ENCODE measurements at places on chromosomes 16 and 17.

- no peak for DNase-seq
Observed at GRCh38 chr16:57430955-57431354, 16.2 kb downstream of the CIAPIN1 start.

- no peak for DNase-seq
Observed at GRCh38 chr17:61402073-61402541, 2.5 kb downstream of the TBX2 start.

DNA sequence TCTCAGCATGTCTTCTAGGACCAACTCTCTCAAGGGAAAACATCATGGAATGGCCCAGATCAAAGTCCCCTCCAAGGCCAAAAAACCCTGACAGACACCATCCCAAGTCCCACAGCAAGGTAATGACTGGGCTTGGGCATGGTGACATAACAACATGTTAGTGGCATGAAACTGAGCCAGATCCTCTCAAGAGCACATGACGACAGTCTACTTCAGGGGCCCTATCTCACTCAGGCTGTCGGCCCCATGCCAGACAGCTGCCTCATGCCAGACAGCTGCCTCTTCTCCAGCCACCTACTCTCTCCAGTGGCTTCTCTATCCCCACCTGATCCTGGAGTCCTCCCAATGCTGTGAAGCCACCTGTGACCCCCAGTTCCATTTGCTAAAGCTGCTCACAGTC is 18.4 kb downstream of the HSD11B2 start:
- DNase-seq, result no peak

DNA sequence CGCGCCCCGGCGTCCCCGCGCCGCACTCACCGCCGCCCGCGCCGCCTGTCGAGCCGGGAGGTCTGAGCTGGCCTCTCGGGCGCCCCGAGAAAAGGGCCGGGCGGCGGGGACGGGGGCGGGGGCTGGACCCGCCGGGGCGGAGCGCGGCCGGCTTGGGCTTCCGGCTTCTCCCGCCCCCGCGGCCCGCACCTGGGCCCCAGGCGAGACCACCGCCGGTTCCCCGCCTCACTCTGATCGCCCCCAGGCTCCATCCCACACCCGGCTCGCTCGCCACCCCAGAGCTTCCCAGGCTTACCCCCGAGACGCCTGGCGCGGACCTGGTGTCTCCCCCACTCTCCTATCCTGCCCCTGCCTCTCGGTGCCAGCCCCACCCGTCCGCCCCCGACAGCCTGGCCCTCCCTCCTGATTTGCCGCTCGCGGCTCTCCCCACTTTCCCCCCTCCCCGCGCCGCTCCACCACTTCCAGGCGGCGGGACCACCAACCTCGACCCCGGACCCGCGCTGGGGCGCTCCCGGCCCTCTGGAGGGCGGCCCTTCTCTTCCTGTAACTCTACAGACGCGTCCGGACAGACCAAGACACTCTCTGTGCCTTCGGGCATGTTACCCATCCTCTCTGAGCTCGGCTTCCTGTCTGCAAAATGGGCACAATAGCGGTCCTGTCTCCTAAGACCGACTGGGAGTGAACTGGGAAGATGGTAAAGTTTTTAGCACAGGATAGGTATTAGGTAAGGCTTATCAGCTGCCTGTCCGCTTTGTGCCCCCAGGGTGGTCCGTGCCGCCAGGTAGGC is at the start of gene LITAF:
TSS of gene LITAF (minus strand) at position 64 of the 787 bp plus-strand sequence. CDS start 30,189 bp downstream, outside the sequence.
- peak; percentile 61 for DNase-seq

DNA sequence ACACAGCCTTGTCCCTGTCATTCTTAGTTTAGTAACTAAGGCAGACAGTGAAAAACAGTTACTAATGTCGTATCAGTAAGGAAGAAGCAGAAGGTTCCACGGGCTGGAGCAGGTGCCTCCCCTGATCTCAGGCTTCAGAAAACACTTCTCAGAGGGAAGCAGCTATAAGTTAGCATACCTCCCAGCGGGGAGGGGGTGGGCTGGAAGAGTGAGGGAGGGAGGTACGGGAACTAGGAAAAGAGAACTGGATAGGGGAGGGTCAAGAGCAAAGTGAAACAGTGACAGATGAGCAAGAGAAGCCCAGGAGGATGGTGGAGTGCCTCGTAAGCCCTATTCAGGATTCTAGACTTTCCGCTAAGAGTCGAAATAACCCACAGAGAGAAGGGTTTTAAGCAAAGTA is 186.3 kb upstream of the XYLT1 start:
- DNase-seq, result no peak

GRCh38 chr16:75227361-75228142 is 8.8 kb downstream of the CTRB1 start:
- no peak for DNase-seq

DNA sequence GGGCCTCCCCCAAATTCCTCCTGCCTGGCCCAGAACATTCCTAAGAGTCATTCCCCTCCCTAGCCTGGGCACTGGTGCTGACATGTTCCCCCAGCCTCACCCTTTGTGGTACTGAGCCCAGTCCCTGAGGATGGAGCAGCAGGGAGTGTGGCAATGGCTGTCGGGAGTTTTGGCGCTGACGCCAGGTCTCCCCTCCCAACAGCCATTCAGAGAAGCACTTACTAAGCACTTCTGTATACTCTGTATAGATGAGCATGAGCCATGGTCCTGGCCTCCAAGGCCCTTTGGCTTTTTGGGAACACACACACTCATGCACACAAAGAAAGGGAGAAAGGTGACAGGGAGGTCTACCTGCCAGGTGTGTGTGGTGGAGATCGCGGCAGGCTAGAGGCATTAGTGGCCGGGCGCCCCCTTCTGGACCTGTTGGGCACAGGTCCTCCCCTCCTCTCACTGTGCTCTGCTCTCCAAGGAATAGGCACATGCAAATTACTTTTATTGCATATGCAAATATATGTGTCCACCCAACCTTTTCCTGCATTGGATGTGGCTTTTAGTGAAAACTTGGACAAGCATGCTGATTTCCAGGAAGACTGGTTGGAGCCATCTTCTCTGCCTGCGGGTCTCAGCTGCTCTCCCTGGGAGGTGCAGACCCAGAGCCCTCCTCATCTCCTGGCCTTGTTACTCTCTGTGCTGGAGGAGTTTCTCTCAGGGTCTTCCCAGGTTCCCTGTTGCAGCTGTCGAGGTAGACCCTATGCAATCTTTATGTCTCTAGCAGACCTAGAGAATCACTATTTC is 17.4 kb upstream of the C17orf107 start:
- peak; percentile 47 for DNase-seq

- DNase-seq, result no peak
Observed at GRCh38 chr17:29628644-29629043, 5.9 kb upstream of the CORO6 start.

GRCh38 chr16:88769617-88770460 is 15.2 kb downstream of the PIEZO1 start:
- DNase-seq, result no peak

DNA sequence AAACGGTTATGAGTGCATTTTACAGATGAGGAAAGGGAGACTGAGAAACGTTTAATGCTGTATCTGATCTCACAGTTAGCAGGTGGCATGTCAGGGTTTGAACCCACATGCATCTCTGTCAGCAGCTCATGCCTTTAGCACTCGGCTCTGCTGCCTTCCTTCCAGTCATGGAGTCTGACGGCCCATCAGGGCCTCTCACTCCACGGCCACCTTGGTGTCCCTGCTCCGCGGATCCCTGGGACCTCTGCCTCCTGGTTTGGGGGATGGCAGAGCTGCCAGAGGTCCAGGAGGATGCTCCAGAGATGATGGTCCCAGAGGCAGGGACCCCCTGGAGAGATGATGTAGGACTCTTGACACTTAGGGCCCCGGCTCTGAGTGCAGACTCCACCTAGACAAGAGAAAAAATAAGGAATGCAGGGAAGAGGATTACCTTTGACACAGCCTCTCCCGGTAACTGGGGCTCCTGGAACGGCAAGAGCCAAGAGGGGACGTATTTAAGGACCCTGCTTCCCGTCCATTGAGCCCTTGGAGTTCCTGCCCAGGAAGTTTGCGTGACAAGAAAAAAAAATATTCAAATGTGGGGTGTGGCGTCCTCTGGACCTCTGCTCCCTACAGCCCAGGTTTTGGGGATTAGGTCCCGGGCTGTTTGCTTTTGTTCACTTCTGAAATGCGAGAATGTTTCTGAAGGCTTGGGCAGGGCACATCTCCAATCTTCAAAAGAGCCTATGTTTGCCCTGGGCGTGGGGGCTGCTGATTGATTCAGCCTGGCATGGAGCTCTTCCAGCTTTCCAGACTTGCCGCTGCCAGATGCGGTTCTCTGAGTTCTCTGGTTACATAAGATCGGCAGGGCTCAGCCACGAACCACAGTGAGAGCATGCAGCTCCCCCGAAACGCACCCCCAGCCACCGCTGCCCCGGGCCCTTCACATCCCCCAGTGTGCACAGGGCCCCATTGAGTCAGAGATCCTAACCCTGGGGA is at the start of gene ALDH3A1:
TSS of gene ALDH3A1 (minus strand) at position 470 of the 978 bp plus-strand sequence. CDS start 3,169 bp downstream, outside the sequence.
- no peak for DNase-seq

- peak; percentile 39 for DNase-seq
Observed at GRCh38 chr17:32495359-32496231, 8.8 kb downstream of the CDK5R1 start.

GRCh38 chr17:47949946-47950345 is 7.7 kb downstream of the PRR15L start:
- peak; percentile 4 for DNase-seq

DNA sequence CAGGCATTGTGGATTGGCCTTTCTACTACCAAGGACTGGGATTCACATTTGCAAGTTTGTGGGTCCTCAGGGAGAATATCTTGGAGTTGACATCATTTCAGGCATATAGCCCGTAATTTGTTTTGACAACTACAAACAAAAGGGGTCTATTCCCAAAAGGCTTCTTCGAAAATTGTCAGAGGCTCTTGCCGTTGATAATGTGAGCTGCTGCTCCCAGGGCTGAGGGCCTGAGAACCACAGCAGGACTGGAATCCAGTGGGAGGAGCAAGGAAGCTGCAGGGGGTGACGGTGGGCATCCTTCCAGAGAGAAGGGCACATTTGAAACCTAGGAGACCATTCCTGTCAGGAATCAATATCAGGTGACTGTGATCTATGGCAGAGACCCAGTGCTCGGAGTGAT is 761.6 kb upstream of the RBFOX1 start:
- no peak for DNase-seq

- no peak for DNase-seq
Observed at GRCh38 chr16:85989863-85990643, 91.1 kb downstream of the IRF8 start.

DNA sequence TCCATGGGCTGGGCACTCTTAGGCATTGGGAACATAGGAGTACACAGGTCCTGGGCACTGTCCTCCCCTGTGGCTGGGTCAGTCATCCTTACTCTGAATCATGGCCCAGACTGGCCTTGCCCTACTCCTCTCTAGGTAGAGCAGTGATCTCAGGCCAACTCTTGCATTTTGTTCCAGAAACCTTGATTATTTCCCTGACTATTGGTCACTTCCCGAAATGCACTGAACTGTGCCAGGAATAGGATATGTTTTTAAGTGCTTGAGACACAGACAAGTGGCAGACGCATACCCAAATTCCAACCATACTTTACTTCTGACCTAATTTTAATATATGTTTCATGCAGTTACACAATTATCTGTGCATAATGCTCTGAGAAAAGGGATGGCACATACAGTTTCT is 10.3 kb downstream of the KRABD2 start:
- DNase-seq, result no peak

DNA sequence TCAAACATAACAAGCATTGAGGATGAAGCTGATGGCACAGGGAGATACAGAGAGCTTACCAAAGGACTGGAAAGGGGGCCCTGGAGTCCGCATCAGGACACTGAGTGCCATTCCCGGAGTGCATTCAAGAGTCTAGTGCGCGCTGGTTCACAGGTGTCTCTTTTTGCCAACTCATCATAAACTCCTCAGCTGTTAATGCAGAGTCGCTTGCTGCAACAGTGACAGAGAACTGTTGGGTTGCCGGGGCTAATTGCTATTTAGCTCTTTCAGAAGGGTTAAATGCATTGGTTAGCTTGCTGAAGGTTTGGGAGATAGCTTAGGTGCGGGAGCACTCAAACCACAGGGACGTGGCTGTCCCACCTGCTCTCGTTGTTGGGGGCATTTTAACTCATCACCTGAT is 1091.6 kb upstream of the EEF2KMT start:
- DNase-seq, result no peak

Data from T-cell (primary cell).